ENCODE measurements at places on chromosomes 2 and 18.

DNA sequence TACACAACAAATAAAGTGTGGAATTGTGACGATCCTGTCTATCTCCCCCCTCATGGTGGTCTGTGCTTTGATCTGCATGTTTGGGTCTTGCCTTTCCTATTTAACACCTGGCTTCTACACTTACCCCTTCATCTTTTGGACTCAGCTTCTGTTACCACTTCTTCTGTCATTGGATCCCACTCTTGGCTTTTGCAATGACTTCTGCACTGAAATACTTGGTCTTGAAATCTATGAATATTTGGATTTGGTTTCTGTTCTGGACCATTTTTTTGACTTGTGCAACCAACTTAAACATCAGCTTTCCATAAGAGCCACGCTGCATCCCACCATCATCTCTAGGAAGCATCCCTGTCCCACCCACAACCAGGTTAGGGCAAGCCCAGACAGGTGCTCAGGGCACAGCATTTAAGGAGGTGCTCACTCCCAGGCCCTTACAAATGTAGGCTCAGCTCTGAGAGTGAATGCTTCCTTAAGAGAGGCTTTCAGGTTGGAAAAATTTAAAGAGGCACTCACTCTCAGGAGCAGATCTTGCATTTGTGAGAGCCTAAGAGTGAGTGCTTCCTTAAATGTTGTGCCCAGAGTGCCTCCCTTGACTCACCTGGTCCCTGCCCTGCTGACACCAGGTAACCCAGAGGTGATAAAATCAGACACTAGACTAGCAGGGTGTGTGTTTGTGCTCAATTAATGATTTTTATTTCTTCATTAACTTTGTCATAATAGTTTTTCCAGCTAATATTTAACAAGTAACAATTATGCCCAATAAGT lies 124.5 kb upstream of the SH3BP4 start:
- peak; percentile 16 for DNase-seq

- no peak for DNase-seq
These were observed 22.6 kb downstream of the ITGA6 start for GRCh38 chr2:172449911-172450550.

DNA sequence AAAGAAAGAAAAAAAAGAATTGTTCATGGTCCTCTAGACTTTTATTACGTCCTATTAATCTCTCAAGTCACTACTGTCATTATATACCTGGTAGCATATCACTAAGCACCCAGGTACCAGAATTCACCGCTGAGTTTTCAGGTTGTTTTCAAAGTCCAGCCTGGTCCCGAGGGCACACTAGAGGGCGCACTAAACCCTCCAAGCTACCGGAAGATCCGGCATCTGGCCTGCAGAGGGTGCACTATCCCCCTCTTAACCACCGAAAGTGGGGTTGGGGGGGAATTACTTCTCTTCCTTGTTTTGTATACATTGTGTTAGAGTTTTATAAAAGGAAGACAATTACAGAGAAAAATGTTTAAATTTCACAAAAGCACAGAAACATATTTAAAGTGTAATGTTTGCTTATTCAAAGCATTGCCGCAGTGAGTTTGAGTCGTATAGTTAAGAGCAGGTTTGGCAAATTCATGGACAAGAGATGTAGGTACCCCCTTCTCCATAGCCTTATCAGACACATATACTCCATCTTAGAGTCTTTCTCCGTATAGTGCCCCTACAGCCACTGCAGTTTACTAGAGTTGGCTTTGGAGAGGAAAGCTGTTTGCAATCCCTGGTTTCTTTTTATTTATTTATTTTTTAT lies 19.2 kb downstream of the MOGAT1 start:
- DNase-seq = peak; percentile 78

- no peak for DNase-seq
These were observed 863.3 kb downstream of the CNTNAP5 start for GRCh38 chr2:124888431-124888830.

DNA sequence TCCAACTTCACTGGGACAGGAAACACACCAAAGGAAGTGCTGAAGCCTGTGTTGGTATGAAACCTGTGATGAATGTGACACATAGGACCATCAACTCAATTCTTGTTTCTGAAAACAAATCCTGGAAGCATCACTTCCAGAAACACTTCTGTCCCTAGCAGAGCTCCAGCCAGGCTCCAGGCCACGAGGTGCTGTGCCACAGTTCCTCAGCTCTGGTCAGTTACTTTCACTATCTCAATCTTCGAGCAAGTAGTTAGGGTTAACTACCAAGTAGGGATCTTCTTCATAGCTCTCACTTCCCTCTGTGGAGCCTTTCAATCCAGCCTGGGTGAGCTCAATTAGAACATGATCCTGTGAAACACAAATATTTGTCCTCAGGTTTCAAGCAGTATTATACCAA lies 3.6 kb upstream of the LCT start:
- DNase-seq = no peak

DNA sequence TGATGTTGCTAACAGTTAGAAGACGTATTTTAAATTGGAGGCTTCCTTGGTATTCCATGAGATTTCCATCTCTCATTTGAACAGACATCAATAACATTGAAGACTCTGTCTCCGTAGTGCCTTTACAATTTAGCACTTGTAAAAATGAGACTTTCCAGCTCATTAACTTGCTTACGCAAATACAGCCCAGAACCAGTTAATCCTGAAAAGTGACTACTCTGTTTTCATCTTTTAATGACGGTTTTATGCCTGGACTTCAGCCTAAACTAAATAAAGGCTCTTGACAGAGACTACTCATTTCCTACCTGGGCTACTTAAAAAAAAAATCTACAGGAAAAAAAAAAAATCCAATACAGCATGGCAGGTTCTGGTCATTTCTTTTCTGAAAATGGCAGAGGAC lies 148.6 kb downstream of the LRATD1 start:
- no peak for DNase-seq

GRCh38 chr2:157460897-157461296 lies 17.0 kb upstream of the CYTIP start:
- DNase-seq = no peak
